ENCODE measurements at places on chromosomes 7 and 10.

DNA sequence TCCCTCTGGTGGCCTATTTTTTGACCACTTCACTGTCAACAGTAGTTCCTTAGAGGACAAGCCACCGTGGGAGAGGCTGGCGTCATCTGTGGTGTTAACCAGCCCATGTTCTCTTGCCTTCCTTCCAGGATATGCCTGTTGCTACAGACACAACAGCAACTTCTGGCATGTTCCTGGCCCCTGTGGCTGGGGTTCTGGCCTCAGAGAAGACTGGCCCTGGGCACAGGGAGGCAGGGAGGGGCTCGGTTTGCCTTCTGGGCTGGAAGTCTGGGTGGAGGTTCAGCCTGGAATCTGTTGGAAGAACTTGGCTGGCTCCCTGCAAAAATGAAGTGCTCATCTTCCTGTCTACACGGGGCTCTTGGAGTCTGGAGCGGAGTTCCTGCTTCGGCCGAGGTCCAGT, 25.7 kb downstream of the GOLGA7B start:
- DNase-seq, result no peak

- DNase-seq, result no peak
These were observed 663 bp downstream of the HERPUD2 start for GRCh38 chr7:35694161-35694783.

GRCh38 chr7:47443049-47443448, 138.9 kb downstream of the TNS3 start:
- DNase-seq, result no peak

DNA sequence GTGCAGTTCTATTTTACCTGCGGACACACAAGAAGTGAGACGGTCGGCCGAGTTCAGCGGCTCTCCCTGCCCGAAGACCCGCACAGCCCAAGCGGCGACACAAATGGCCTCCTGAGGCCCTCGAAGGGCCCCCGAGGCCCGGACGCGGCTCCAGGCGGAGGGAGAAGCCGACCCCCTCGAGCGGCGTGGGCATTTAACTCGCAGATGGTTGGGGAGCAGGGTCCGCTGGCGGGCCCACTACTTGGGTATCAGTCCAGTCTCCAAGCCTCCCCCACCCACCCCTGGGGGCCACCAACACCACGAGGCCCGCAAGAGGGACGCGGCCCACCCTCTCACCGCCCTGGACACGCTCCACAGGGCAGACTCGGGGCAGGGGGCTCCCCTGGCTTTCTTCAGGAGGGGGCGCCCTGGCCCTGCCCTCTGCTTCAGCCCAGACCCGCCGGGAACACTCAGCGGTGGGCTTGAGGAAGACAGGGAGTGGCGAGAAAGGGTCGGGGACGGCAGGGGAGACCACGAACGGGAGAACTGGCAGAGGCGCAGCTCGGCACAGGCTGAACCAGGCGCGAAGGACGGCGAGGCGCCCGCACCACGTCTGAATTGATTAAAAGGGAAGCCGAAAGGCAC, 1.7 kb downstream of the IGF2BP3 start:
- no peak for DNase-seq

- DNase-seq, result no peak
These were observed 595.6 kb downstream of the GRM8 start for GRCh38 chr7:126657137-126657536.

Data from activated naive CD4-positive, alpha-beta T cell (primary cell).